ENCODE measurements at places on chromosomes 7 and 10.

GRCh38 chr10:28094121-28094520, 95.2 kb upstream of the ODAD2 start:
- DNase-seq = no peak

GRCh38 chr10:30671026-30671616, 41.6 kb upstream of the LYZL2 start:
- DNase-seq = no peak

DNA sequence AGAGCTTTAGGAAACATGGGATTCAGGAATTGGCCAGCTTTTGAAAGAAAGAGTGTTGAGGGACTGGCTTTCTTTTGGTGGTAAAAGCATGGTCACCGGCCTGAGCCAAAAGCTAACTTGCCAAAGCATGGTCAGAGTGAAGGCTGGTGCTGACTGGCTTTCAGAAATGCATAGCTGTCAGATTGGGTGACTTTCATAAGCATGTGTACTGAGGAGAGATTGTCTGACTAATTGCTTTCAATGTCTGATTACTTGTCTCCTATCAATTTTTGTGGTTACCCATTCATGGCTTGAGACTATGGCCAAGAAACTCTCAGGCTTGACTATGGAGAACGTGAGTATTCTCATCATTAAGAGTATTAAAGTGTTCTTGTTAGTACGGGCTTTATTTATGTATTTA, 28.2 kb downstream of the ZNF25 start:
- no peak for DNase-seq

DNA sequence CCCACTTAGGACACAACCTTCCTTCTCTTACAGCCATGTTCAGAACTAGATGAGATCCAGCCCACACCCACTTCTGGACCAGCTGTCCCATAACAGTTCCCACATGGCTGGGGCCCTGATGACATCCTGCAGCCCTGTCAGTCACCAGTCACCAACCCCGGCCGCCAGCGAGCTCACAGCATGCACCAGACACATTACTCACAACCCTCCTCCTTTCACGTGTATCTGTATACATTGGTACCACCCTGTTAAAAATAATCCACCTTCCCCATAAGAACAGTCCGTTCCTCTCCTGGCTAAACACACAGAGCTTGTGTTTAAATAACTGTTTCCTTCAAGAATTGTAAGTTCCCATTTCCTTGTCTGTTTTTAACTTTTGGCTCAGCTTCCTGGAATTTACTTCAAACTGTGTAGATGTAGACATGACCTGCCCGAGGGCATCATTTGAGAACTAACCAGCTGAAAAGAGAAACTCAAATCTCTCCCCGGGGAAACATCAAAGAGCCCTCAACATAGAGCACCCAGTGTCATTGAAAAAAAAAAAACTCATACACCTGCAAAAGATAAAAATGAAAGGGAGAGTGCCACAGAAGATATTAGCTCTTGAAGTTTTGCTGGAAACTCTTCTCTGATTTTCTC, 26.0 kb upstream of the PRLHR start:
- no peak for DNase-seq

GRCh38 chr10:106830006-106830405, 334.5 kb downstream of the SORCS1 start:
- no peak for DNase-seq

- DNase-seq = no peak
These were observed 97.4 kb downstream of the ARID5B start for GRCh38 chr10:61998937-61999336.

DNA sequence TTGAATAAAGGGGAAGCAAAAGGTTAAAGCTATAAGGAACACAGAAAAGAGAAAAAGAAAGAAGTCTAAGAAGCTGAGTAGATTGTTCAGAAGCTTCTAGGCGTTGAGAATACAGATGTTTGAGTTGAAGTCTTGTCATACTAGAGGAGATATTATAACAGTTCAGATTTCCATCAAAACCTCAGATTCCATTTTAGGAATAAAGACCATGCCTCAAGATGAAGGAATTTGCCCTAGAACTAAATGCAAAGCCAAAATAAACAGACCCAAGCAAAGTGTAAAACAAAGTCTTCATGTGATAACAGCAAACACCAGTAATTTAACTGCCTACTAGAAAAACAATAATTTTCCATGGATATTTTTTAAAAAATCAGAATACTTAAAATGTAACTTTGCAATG, 476.5 kb upstream of the POT1 start:
- DNase-seq = no peak

- no peak for DNase-seq
These were observed 109.0 kb downstream of the PRKCQ start for GRCh38 chr10:6470894-6471618.

All from nucleus accumbens (tissue), 56 donors.